ENCODE measurements at places on chromosomes 3 and 15.

DNA sequence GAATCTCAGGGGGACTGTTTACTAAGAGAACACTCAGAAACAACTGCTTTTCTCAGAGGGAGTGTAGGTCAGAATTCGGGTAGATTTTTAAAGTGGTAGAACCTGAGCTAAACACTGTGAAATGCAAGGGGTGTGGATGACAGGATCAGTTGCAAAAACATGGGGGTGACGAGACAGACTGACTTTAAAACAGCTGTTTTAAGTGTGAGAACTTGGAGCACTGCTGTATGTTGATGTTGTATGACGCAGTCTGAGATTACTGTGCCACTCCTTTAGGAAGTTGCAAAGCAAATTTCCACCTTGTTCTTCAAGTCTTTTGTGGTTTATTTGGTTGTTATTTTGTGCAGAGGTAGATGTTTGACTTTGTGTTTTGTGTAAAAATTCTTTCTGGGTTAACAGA is 36.8 kb upstream of the DIPK2A start:
- DNase-seq, result no peak

DNA sequence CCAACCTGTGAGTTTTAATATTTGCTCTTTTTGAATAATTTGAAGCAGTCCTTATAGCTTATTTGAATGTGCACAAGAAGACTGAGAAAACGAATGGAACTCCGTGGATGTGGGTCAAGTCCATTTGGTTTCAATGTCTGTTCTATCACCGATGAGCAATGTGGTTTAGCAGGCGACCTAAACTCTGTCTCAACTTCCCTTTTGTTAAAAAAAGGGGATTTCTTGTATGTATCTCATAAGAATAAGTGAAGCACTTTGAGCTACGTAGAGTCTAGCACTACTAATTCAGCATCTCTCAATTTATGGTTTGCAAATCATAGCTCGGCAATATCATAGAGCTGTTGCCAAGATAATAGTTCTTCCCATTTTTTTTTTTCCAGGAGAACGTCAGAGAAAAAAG is 4.6 kb upstream of the SKIL start:
- DNase-seq, result no peak

DNA sequence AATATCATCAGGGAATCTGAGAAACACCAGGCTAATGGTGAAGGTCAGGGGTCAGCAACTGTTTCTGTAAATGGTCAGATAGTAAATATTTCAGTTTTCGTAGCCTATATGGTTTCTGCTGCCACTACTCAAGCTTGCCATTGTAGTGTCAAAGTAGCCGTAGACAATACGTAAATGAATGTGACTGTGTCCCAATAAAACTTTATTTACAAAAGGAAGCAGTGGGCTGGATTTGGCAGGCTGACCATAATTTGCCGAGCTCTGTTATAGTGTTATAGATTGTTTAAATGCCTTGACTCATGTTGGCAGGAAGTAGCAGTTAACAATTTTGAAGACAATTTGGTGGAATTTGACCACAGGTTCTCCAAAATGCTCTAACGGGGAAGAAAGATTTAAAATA is 548.2 kb downstream of the FOXP1 start:
- no peak for DNase-seq

DNA sequence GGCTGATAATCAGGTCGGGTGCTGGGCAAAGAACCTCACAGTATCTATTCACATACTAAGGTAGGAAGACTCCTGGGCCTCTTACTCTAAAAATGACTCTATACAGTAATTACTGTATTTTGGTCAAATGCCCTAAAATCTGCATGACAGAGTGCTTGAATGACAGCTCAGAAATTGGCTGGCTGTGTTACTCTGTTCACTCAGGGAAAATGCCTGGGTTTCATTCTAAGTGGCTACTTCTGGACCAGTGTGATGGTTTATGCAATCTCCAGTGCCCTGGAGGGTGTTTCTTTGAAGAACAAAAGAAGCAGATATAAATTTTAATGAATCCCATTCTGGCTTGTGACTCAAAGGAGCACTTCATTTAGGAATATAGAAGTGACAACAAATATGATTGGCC is 2.2 kb downstream of the GABRR3 start:
- no peak for DNase-seq

DNA sequence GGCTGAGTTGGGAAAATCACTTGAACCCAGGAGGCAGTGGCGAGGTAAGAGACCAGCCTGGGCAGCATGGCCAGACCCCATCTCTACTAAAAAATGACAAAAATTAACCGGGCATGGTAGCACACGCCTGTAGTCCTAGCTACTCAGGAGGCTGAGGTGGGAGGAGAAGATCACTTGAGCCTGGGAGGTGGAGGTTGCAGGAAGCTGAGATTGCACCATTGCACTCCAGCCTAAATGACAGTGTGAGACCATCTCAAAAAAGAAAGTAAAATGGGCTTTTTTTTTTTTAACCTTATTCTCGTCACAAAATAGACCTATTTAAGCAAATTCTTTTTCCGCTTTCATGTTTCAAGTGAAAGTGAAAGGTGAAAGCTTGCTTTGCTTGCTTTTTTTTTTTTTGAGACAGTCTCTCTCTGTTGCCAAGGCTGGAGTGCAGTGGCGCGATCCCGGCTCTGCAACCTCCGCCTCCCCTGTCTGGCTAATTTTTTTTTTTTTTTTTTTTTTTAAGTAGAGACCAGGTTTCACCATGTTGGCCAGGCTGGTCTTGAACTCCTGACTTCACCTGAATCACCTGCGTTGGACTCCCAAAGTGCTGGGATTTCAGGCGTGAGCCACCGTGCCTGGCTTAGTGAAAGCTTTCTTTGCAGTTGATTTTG is 3.6 kb downstream of the PDIA3 start:
- no peak for DNase-seq

DNA sequence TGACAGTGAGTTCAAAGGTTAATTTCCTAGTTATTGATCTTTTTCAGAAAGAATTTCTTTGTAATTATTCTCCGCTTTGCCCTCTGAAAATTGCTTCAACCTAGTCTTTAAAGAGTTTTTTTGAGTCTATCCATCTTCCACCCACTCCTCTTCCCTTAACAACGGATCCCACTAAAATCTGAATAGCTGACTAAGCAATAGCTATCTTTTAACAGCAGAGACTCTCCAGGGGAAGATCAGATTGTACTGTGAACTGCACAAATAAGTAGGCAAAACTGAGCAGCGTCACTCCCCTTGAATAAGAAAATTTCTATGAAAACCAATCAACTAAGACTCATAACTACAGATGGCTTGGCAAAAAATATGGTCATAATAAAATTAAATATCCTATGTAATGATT is 127.9 kb downstream of the TUSC7 start:
- DNase-seq, result no peak

DNA sequence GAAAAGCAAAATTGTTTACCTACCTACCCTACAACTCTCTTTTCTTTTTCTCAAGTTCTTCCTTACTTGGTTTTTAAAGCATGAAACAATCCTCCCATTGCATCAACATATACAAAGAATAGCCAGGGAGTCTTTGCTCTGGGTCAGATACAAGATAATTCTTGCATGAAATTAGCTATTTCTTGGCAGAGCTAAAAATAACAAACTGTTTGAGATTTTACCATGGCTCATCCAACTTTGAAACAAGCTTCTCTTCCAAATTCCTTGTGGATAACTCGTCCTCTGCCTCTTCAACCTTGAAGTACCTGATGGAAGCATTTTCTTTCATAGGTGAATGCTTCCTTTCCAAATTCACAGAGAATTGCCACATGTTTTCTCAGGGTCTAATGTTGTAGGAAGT is 9.2 kb upstream of the CBLB start:
- DNase-seq, result no peak

DNA sequence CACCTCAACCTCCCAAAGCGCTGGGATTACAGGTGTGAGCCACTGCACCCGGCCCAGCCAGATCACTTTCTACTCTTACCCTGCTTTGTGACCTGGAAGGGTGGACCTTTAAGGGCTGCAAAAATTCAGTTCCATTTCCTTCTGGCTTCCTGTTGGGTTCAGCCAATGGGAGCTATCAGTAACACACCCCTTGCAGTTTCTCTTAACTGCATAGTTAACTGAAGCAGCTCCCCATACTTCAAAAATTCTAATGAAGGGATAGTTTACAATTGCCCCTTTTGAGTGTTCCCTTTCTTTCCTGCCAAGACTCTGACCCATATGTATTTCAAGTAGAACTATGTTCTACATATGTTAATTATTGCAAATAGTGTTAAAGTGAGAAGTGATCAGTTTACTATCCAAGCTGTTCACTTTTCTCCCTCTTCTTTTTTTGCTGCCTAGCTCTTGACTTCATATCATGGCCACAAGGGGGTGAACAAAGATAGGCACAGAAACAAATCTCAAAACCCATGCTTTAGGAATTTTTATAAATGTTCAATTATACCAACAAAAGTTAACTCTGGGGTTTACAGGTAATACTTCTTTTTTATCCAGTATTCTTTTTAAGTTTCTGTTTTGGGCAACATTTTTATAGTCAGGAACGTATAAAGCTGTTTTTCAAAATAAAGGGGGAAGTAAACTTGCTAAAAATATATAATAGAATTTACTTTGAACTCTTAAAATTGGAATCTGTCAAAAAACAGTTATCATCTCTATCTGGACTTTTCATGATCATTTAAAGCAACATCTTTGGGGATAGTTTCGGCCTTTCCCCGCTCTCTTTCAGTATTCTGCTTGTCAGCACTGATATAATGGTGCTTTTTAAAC is 8.1 kb downstream of the PGBD4 start:
- no peak for DNase-seq

- DNase-seq, result no peak
Measured at GRCh38 chr3:62065985-62066693, 307.2 kb downstream of the FEZF2 start.

GRCh38 chr3:4508048-4508981 is 15.2 kb downstream of the ITPR1 start:
- DNase-seq, result no peak

DNA sequence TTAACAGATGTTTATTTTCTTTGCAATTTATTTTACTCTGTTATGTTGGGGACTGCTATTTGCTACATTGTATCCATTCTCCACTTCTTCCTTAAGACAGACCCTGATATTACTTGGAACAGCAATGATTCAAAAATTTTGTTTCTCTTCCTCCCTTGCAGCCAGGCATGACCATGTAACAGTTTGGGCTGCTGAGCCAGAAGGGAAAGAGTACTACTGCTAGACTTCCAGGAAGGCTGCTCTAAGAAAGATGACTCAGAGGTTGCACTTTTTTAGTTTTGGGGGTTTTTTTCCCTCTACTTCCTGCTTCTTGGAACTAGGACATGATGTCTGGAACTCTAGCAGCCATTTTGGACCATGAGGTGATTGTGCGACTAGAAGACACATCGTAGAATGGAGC is 10.3 kb downstream of the PRR20G start:
- no peak for DNase-seq

- DNase-seq, result peak; percentile 39
Measured at GRCh38 chr3:13884851-13885703, 5.2 kb upstream of the WNT7A start.

DNA sequence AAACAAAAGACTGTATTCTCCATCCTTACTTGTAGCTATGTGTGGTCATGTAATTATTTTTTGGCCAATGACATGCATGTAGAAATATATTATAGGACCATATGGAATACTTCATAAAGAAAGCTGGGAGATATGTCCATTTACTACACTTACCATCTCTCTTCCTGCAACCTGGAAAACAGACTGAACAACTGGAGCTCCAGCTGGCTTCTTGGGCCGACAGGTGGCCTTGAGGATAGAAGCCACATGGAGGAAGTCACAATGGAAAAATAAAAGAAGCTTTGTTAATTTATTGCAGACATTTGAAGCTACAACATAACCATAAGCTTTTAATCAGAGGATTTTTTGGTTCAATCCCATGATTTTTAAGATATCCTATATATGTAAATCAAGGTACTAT is 167.9 kb upstream of the CBLB start:
- no peak for DNase-seq

- no peak for DNase-seq
Measured at GRCh38 chr3:89180334-89180733, 72.9 kb downstream of the EPHA3 start.

GRCh38 chr15:100713163-100713867 is 110.9 kb downstream of the ASB7 start:
- no peak for DNase-seq

- peak; percentile 33 for DNase-seq
Measured at GRCh38 chr15:91609966-91610365, 243.5 kb upstream of the SLCO3A1 start.

GRCh38 chr15:81297603-81298575 is 26.1 kb downstream of the STARD5 start:
- no peak for DNase-seq

GRCh38 chr3:120798346-120798745 is 55.8 kb downstream of the GTF2E1 start:
- no peak for DNase-seq

GRCh38 chr15:38115121-38115520 is 137.5 kb upstream of the SPRED1 start:
- DNase-seq, result no peak

- DNase-seq, result peak; percentile 69
Measured at GRCh38 chr3:123444023-123444422, 4.9 kb downstream of the ADCY5 start.

GRCh38 chr15:47412136-47412535 is 305.2 kb upstream of the SEMA6D start:
- DNase-seq, result no peak

DNA sequence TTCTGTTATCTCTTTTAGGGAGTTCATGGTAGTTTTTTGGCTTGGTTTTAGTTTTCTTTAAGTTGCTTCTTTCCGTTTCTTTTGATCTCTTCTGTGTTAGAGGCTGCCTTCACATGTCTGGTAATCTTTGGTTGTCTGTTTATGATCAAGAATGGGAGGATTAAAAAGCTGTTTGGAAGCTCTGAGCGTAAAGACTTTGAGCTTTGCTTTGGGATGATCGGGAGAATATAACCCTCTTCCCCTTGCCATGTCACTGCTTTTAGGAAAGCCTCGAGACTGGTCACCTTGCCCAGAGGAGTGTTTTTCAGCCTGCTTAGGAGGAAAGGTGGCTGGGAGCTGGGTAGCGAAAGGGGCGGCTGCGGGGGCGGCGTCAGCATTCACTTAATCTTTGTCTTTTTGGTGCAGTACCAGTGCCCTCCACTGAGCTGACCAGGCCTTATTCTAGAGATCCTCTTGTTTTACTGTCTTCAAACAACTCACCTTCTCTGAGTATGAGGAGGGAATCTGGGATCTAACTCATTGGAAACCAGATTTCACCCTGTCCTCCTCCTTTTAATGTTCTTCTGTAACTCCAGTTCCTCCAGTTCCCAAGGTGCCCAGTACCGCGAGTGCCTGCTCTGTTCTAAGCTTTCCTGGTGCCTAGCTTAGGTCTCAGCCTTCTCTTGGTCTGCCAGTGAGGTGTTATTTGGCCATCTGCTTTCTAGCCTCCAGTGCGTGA is 15.5 kb downstream of the TATDN2 start:
- peak; percentile 48 for DNase-seq

DNA sequence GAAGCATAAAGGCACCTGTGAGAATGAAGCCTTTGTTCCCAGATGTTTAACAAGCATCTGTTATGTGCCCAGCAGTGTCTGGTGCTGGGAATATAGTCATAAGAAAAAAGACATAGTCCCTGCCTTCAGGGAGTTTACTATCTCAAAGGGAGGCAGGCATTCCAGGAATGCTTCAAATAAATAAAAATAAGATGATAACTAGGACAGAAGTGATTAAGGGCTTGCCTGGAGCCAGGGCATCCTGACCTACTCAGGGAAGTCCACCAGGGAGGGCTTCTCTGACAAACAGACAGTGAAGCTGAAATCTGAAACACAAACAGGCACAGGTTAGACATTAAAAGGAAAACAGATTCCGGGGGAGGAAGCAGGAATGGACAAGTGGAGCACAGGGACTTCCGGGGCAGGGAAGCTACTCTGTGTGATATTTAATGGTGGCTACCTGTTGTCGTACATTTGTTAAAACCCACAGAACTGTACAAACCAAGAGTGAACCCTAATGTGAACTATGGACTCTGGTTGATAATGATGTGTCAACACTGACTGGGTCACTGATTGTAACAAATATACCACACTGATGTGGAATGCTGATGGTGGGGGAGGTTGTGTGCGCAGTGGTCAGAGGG is 53.3 kb downstream of the ITGB5 start:
- no peak for DNase-seq

Measured in retina (tissue), 1 donor.